Cortex of kidney (tissue), 1 donor: ENCODE measurements at places on chromosomes 2 and 18.

DNA sequence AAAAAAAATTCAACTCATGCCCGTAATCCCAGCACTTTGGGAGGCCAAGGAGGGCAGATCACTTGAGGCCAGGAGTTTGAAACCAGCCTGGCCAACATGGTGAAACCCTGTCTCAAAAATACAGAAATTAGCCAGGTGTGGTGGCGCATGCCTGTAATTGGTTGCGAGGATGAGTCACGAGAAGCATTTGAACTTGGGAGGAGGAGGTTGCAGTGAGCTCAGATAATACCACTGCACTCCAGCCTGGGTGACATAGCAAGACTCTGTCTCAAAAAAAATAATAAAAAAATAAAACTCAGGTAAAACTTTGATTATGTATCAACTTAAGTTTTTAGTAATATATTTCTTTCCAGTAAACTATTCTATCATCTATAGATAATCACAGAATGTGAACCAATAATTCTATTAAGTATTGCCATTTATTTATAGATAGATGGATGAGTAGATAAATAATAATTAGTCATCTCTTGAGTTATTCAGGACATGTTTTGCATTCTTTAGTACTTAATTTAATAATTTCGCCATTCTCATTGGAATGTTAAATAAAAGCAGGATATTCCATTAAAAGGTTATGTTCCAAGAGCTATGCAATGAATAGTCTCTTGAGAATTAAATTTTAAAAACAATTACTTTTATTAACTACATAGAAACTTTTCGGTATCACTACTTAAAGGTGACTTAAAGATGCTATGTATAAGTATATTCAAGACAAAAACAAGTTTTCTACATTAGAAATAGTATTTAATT is 48.7 kb downstream of the WDPCP start:
- DNase-seq = no peak

GRCh38 chr2:156800781-156801361 is 364.7 kb downstream of the GPD2 start:
- no peak for DNase-seq

DNA sequence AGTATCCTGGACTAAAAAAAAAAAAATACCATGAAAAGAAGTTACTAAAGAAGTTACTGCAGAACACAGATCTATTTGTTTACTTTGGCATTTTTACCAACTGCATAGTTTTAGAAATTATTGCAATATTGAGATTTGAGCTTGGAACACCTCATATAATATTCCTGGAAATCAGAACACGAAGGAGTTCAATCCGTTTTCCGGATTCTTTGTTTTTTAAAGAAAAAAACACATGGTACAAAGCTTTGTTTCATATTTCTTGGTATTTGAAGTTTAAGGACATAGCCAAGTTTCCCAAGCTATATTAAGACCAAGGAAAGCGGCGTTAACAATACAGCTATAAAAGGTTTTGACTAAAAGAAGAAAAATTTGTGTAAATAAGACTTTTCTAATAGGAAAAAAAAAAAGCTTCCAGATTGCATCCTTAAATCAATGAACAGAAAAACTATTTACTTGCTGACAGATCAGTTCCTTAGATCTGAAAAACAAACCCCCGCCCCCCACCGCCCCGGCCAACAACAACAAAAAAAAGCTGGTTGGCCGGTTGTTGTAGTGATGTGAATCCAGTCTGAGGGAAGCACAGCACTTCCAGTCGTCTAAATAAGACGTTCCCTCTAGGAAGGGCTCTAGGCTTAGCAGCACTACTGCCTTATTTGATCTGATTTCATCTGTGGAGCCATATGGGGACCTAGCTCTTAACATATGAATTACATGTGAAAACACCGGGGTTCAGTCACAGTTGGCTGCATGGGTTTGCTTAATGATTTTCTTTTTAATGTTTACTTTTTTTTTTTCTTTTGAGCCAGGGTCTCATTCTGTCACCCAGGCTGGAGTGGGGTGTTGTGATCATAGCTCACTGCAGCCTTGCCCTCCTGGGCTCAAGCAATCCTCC is 2.5 kb upstream of the RHOB start:
- no peak for DNase-seq

- no peak for DNase-seq
These were observed 159.9 kb upstream of the ACVR2A start for GRCh38 chr2:147684903-147685302.

DNA sequence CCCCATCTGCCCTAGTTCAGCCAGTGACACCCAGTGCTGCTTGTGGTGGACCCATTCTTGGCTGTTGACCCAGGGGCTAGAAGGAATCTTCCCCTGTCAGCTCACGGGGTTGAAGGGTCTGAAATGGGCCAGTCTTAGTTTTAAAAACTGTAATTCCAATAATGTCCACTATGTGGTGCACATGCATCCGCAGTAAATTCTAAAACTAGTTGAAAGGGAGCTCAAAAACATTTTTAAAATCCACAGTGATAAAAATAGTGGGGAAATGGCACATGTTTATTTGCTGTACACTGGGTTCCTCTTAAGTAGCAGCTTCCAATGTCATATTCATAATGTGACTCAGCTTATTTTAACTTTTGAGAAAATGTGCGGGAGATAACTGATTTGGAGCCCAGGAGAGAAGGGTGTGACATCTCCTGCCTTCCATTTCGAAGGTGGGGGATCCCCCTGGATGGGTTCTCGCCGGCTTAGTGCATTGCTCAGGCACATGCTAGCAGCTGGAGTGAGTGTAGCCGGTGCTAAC is 32.8 kb downstream of the GRHL1 start:
- no peak for DNase-seq

GRCh38 chr2:219446101-219446504 is 11.5 kb downstream of the SPEG start:
- DNase-seq = no peak

GRCh38 chr18:70621710-70622109 is 332.9 kb downstream of the SOCS6 start:
- DNase-seq = no peak

- no peak for DNase-seq
These were observed 330.3 kb upstream of the FIGN start for GRCh38 chr2:164066095-164066494.

DNA sequence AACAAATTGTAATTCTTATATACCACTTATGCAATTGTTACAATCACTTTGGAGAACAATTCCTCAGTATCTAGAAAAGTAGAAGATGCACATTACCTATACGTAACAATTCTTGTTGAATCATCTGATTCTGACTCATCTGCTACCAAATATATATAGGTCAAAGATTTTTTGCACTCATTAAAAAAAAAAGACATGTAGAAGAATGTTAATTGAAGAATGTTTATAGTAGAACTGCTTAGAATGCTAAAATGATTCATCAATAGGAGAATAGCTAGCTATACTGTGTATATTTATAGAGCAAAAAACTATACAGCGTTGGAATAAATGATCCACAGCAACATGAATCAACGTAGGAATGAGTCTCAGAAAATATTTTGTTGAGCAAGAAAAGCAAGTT is 29.5 kb upstream of the STAT1 start:
- no peak for DNase-seq

DNA sequence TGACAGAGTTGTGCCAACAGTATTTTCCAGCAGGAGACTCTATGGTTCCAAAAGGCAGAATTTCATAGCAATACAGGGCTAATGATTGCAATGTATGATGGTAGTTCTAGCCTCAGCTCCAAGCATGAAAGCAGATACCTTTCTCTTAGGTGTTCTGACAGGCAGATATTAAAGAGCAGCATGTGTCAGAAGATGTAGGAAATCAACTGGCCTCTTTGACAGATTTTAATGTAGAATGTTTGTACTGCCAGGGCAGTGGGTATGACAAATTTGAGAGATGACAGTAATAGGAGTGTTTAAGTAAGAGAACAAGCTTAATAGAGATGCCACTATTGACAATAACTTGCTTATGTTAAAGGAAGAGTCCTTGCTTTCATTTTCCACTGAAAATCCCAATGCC is 21.5 kb upstream of the VWC2L start:
- DNase-seq = no peak

DNA sequence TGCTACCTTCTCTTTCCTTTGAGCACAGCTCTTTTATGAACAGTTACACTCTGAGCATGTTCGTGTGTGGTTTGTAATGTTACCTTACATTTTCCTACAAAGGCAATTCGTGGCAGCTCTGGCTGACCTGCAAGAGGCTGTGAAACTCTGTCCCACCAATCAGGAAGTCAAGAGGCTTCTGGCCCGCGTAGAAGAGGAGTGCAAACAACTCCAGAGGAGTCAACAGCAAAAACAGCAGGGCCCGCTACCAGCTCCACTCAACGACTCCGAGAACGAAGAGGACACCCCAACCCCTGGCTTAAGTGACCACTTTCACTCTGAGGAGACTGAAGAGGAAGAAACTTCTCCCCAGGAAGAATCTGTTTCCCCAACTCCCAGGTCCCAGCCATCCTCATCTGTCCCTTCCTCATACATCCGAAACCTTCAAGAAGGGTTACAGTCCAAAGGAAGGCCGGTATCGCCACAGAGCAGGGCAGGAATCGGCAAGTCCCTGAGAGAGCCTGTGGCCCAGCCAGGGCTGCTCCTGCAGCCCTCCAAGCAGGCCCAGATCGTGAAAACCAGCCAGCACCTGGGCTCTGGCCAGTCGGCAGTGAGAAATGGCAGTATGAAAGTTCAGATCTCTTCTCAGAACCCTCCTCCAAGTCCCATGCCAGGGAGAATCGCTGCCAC is 56.9 kb downstream of the WDSUB1 start:
- no peak for DNase-seq

DNA sequence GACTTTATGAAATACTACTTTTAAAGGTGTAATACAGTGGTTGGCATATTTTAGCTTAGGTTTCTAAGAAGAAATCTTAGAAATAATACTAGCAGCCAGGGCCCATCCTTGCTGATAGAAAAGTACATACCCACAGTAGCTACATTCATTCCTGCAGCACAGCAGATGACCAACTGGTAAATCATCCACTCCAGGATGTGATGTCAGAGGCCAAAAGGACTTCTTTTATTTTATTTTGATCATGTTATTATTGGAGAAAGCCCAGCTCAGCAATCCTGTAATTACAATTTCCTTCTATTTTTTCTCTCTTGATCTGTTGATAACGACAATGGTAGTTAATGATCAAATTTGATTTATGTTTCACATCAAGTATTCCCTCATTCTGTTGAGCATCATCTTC is 18.0 kb upstream of the TTN start:
- no peak for DNase-seq

DNA sequence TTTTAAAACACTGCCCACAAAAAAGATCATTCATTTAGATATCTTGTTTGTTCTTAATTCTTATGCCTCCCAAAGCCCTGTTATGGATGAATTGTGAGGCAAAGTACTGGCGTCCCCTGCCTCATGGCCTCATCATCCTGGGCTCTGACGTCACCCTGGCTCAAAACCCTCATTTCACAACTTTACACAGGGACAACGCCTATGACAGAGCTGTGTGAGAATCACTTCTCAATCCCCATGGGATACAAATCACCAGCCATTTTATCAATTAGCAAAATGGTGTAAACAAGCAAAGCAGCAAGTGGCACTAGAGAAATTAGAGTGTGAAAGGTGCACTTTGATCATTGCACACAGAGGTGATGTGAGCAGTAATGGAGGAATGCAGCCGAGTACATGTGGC is 16.6 kb downstream of the FHOD3 start:
- DNase-seq = no peak

GRCh38 chr2:223052548-223053483 is 826 bp downstream of the KCNE4 start:
- no peak for DNase-seq

DNA sequence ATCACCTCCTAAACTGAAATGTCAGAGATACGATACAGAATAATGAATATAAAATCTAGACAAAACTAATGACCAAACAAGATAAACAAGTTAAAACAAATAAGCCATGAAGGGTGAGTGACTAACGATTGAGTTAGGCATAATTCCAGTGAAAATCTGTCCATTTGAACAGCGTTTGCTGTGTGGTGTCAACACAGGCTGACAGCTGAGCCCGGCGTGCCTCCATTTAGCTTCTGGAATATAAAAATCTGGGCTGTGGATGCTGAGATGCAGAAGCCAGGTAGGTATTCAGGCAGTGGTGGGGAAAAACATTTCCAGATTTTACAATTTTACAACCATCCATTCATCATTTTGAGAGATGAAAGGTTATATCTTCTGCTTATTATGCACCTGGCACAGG is 2041.4 kb upstream of the CELF4 start:
- no peak for DNase-seq

DNA sequence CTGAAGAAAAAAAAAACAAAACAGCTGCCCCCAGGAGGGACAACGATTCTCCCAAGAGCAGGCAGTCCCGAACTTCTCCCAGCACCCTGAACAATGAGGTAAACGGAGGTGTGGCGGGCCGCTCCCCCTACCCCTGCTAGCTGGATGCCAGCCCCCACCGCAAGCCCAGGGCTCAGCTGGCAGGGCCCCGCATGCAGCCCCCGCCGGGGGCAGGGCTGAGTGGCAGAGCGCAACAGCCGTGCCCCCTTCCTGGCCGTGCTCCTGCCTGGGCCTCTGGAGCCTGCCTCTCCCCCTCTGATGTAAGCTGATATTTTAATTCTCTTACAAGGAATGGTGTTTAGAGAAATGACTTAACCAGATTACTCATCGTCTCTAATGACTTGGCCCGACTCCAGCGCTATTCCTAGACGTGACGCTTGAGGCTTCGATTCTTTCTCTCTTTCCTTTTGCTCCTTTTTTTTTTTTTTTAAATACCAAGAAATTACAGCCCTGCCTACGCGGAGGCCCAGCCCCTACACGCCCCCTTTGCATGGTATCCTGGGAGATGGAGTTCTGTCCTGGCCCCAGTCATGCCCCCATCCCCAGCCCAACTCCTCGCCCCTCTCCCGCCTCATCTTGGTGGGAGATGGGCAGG is 4.6 kb upstream of the ARID5A start:
- no peak for DNase-seq
